ENCODE measurements at places on chromosomes 5 and 9.
A peak's percentile ranks its signal among the peaks of the same experiment; 100 is the strongest.

DNA sequence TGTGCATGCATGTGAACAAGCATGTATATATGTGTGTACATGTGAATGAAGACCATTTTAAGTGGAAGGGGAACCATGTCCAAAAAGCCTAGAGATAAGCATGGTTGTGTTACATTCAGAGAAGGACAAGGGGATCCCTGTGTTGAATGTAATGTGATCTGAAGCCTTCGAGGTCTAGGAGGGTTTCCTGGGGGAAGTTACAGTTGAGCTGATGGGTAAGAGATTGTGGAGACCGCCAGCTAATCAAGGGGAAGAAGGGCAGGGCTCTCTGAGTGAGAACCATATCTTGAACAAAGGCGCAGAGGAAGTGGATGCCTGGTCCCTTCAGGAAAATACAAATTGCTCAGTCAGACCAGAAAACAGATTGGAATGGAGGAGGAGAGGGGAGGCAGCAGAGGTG, 45.5 kb upstream of the TNFSF15 start:
- no peak for DNase-seq

DNA sequence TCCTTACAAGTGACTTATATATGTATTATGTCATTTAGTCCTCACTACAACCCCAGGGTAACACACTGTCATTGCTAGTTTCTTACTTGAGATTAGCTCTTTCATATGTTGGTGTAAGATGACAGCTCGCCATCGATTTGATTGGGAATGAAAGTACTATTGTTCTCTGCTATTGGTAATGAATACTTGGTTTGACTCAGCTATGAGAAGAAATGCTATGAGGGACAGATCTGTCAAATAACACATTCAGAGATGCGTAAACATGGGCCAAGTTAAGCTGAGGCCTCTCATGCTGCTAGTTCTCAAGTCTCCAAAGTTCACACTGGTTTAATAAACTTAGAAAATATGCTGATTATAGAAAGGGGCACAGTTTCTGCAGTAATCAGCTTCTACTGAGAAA, 142.7 kb downstream of the SGCD start:
- no peak for DNase-seq

DNA sequence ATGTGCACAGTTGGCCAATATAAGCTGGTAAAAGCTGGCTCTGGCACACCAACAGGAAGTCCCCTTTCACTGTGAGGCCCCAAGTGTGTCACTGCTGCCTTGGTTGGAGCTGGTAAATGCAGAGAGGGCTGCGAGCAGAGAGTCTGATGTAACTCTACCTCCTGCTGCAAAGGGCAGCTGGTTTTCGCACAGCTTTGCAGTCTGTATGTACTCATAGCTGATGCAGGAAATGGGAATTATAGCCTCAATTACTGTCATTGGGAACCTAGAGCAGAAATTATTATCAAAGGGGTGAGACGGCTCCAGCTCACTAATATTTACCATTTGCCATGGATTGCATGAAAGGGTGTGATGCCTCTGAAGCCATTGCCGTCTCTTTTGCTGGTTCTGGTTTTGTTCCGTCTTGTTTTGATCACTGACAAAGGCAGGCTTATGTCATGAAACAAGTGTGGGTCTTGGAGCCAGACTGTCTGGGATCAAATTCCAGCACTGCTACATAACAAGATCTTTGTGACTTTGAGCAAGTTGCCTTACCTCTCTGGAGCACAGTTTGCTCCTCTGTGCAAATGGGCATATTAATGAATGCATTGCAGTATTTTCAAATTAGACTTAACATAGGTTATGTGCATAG, 124.3 kb upstream of the SLC25A48 start:
- no peak for DNase-seq

- no peak for DNase-seq
These were observed 794 bp upstream of the LRRC14B start for GRCh38 chr5:190366-191035.

DNA sequence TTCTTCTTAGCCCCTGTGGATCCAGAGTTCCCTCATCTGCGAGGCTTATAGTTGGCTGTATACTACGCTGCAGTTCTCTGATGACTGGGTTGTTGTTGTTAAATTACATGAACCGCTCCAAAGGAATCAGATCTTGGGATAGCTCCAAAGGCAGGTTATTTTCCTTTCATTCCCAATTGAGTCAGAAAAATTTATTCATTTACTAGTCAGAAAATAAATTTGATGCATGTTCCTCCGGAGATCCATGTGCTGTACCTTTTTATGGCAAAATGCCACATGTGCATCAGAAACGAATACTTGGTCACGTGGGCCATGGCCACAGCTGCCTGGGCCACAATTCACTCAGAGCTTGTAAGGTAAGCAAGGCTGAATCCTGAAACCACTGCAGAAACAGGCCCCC, 304.0 kb downstream of the NR2F1-AS1 start:
- DNase-seq = no peak

DNA sequence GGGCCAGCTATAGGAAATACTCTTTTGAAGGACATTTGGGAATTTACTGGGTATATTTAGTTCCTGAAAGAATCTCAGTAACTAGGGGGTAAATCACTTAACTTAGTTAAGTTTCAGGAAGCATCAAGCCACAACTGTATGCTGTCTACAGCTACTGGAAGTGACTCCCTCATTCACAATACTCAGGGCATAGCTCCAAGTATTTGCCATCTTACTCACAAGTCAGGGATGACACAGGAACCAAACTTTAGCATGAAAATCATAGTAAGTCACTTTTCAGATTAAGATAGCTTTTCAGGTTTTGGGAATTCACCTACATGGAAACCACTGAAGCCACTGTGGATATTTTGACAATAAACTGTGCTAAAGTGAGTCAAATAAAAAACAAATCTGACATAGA, 242.4 kb upstream of the ATP10B start:
- DNase-seq = no peak

- DNase-seq = no peak
These were observed 16.9 kb upstream of the CTNNA1 start for GRCh38 chr5:138736293-138736692.

DNA sequence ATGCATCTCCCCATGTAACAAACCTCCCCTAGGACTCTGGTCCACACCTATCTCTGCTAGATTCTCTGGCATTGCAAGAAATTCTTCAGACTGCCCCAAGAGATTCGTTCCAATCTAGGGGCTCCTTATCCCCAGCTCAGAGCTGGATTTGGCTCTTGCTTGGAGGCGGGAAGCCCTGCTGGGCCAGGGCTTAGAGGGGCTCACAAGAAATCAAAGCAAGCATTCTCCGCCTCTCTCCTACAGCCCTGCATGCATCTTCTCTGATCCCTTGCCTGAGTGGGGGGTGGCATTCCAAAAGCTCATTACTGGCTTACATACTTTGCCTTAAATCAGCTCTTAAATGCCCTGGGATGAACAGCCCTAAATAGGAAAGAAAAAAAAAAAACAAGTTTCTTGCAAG, 75.8 kb downstream of the KCNIP1 start:
- no peak for DNase-seq

DNA sequence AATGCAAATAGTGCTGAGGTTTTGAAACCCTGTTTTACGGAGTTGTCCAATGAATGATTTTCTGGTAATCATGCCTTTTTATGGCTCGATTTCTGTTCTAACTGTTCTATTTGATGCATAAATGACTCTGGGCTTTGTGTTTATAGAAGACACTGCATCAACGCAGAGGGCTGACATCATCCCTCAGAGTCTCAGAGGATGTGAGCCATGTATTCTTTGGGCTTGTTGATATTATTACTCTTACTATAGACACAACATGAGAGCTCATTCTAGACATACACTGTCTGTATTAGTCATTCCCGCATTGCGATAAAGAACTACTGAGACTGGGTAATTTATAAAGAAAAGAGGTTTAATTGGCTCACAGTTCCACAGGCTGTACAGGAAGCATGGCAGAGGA, 31.6 kb downstream of the CDH6 start:
- DNase-seq = no peak

- peak; percentile 97 for DNase-seq
These were observed at the start of the genes KYAT1 and LRRC8A for GRCh38 chr9:128881884-128882676. Gene KYAT1 (minus strand): TSS chr9:128881950. CDS start chr9:128845405, 36,545 bp downstream. Gene LRRC8A (plus strand): TSS chr9:128882133. CDS start chr9:128907165, 25,032 bp downstream.

DNA sequence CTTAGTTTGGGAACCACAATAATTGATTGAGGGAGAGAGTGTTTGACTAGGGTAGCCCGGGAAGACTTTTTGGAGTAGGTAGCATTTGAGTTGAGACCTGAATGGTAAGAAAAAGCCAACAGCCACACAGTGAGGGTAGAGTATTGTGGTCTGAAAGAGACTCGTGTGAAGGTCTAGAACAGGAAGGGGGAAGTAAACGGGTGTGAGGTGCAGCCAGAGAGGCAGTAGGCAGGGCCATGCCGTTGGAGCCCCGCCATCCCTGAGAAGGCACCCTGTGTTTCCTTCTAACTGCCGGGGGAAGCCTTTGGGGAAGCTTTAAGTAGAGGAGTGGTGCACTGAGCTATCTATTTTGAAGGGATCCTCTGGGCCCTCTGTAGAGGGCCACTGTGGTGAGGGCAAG, 3.5 kb upstream of the F2RL2 start:
- no peak for DNase-seq

DNA sequence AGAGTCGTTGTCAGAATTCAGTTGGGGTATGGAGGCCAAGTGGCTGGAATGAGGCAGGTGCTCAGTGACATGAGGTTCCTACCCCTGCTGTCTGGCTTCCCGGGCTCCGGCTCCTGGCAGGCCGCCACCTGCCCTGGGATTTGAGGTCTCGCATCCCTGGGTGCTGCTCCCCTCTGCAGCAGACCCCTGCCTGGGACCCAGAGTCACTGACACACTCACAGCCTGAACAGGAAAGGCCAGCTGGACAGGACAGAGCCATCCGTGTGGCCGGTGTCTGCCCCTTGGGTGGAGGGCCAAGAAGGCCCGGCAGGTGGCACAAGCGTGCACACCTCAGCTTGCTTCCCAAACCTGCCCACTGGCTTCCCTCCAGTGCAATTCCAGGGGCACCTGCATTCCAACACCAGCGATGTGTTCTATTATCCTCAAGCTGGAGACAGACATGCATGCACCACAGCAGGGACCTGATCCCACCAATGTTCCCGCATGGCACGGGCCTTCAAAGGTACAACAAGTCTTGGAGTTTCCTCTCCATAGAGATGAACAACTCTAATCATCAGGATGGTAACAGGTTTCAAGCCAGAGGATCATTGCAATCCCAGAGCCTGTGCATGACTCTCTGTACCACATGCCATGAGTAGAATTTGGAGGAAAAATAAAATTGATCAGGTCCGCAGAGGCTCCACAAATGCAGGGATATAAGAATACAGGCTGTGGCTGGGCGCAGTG, 45.6 kb upstream of the RNF130 start:
- DNase-seq = peak; percentile 42

GRCh38 chr5:34731435-34732232, 75.5 kb downstream of the RAI14 start:
- DNase-seq = peak; percentile 42
